ENCODE measurements at places on chromosomes 16 and 17. TPM values are rescaled to one million over a fixed set of nuclear protein-coding genes. Genes with fewer than 3 reads are reported as not detected.
A peak's percentile ranks its signal among the peaks of the same experiment; 100 is the strongest.

DNA sequence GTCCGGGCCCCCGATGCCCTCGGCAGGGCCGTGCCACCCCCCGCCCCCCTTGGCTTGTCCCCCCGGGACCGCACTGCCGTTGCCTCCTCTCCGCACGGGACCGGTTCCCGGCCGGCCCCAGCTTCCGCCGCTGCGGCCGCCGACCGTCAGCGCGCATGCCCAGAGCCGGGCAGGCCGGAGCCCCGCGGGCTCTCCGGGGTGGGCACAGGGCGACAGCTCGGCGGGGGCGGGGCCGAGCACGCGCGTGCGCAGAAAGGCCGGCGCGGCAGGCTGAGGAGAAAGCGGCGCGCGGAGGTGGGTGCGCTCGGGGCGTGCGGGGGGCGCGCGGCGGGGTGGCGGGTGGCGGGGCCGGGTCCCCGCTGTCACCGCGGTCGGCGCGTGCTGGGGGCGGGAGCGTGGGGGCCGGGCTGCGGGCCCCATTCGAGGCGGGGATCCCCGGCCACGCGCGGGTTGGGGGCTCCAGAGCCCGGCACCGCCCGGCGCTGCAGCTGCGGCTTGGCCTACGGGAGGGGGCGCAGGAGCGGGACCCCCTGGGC, at the start of gene TBC1D24:
TSS of gene TBC1D24 (plus strand) at position 251 of the 536 bp plus-strand sequence. CDS start 21,022 bp downstream, outside the sequence.
- no peak for DNase-seq

- peak; percentile 83 for DNase-seq
These were observed 3.5 kb upstream of the CDC27 start for GRCh38 chr17:47192554-47192953.

DNA sequence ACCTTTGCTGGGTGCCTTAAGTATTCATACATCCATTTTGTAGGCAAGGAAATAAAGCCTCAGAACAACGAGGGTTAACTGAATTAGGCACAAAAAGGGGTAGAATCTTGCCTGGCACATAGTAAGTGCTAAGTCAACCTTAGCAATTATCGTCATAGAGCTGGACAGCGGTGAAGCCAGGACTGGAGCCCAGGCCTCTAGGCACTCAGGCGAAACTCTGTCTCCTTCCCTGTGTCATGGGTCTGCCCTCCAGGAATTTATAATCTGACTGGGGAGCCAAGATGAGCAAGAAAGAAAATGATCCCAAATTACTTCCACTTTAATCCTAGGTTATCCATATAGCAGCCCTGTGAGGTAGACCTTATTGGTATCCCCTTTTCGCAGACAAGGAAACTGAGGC, 61.4 kb downstream of the KATNIP start:
- DNase-seq: no peak

GRCh38 chr17:50181591-50182560, 16.1 kb downstream of the SGCA start:
- no peak for DNase-seq

Gene KRTAP17-1
- total RNA-seq: not detected
